ENCODE measurements at places on chromosomes 6 and 20. TPM values are rescaled to one million over a fixed set of nuclear protein-coding genes. Genes with fewer than 3 reads are reported as not detected.

The GPR63 gene
- 8.7 TPM for total RNA-seq

The KCNG1 gene
- total RNA-seq: 9.3 TPM

The PABPC1L gene
- total RNA-seq: 15.9 TPM

DNA sequence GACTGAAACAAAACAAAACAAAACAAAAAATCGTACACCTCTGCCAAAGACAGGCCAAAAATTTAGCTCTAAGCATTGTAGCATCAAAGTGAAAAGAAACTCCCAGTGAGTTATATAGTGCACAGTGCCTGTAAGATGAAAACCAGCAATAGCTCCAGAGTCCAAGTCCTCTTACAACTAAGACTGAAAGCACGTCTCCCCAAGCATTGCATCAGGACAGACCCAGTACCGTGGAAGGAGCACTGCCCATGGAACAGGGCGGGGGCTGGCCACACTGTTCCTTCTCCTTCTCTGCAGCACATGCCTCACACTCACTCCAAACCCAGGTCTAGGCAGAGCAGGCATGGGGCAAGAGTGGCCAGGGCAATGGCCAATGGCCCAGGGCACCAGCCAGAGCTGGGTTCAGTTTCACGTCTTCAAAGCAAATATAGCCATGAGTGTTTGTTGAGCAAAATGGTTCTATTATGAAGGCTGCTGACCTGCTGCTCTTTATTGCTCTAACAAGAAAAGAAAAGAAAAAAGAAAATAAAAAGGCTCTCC, 72.2 kb upstream of the PBOV1 start:
- H3K27ac ChIP-seq: no peak overlapping the region
- H3K4me3 ChIP-seq: no peak overlapping the region
- no peaks in the 10 kb centered on the region for H3K27me3 ChIP-seq
- peaks cover 9% of the 10 kb centered on the region for H3K36me3 ChIP-seq
- no peak for DNase-seq

- H3K27me3 ChIP-seq: no peaks in the 10 kb centered on the region
- DNase-seq: peak; percentile 85
- peak overlapping the region; percentile 87 for H3K27ac ChIP-seq
- peak overlapping the region; percentile 41 for H3K4me3 ChIP-seq
- peaks cover 47% of the 10 kb centered on the region for H3K4me1 ChIP-seq
Observed at GRCh38 chr6:91669871-91670268, 1083.0 kb upstream of the MAP3K7 start.

DNA sequence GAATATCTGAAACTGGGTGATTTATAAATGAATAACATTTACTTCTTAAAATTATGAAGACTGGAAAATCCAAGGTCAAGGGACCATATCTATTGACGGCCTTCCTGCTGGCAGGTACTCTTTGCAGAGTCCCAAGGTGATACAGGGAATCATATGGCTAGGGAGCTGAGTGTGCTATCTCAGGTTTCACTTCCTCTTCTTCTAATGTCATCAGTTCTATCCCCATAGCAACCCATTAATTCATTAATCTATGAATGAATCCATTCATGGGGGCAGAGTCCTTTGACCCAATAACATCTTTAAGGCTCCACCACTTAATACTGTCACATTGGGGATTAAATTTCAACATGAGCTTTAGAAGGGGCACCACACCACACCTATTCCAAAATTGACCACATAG, 772.0 kb downstream of the HACE1 start:
- no peak overlapping the region for H3K27ac ChIP-seq
- no peaks in the 10 kb centered on the region for H3K4me1 ChIP-seq
- no peaks in the 10 kb centered on the region for H3K36me3 ChIP-seq
- no peaks in the 10 kb centered on the region for H3K27me3 ChIP-seq

DNA sequence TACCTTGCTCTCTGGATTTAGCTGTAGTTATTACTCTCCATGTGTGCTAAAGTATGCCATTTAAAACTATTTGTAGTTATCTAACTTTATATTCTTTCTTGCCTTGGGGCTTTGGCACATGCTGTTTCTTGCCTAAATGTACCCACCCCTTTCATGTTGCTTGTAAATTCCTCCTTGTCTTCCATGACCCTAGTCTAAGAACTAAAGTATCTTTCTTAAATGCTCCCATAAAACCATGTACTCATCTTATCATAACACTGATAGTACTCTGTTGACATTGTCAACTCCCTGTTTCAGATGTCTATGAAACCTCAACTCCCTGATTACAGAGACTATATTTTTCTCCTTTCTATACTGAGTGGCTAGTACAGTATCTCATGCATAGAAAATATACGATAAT, 564.9 kb upstream of the IRAK1BP1 start:
- H3K4me3 ChIP-seq: no peak overlapping the region
- no peak overlapping the region for H3K27ac ChIP-seq
- DNase-seq: no peak
- H3K36me3 ChIP-seq: no peaks in the 10 kb centered on the region
- H3K4me1 ChIP-seq: no peaks in the 10 kb centered on the region
- H3K27me3 ChIP-seq: no peaks in the 10 kb centered on the region

DNA sequence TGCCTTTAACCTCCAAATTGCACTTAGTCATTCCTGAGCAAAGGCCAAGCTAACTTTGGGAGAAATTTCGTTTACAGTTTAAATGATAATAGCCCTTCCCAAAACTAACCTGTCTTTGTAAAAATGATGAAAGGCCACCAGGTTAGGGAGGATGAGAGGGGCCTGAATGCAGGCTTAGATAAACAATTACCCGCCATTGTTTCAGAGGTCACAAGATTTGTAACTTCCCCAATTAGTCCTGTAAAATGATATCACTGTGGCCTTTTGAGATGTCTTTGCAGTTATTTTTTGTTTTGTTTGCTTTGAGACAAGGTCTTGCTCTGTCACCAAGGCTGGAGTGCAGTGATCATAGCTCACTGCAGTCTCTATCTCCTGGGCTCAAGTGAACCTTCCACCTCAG, 26.3 kb downstream of the GNL1 start:
- DNase-seq: no peak
- no peak overlapping the region for H3K27ac ChIP-seq
- no peaks in the 10 kb centered on the region for H3K36me3 ChIP-seq
- H3K27me3 ChIP-seq: no peaks in the 10 kb centered on the region

DNA sequence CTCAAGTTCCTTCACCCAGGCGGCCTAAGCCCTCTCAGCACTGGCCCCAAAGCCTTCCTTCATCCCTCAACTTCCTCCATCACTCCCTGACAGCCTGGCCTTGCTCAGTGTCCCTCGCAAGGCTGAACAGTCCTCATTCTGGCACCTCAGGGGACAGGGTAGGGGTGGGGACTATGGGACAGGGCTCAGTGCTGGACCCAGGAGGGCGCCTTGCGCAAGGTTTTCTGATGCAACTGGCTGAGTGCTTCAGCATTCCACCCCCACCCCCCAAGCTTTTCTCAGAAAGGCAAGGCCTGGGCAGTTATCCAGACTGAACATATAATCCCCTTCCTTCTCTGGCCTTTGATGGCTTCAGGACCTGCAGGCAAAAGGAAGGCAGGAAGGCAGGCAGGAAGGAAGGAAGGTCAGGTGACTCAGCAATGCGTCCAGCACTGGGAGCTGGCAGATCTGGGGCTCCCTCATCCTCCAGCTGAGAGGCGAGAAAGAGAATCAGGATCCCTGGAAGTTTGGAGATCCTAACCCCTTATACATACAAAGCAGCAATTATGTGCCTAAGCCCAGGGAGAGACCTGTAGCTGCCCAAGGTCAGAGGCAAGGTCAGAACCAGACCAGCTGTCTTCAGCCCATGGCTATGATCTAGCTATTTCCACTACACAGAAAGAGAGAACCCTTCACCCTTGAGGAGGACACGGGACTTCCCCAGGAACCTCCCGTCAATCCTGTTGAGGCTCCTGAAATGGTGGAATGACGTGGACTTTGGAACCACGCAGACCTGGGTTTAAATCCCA, 8.6 kb upstream of the TRIB3 start:
- no peaks in the 10 kb centered on the region for H3K27me3 ChIP-seq
- H3K4me3 ChIP-seq: no peak overlapping the region
- H3K4me1 ChIP-seq: no peaks in the 10 kb centered on the region
- H3K36me3 ChIP-seq: no peaks in the 10 kb centered on the region

- no peak overlapping the region for H3K4me3 ChIP-seq
- no peak overlapping the region for H3K27ac ChIP-seq
- DNase-seq: no peak
- H3K4me1 ChIP-seq: peaks cover 37% of the 10 kb centered on the region
- H3K27me3 ChIP-seq: no peaks in the 10 kb centered on the region
Observed at GRCh38 chr6:155103816-155104366, 108.8 kb downstream of the TIAM2 start.

- DNase-seq: no peak
- peaks cover 3% of the 10 kb centered on the region for H3K4me1 ChIP-seq
- H3K4me3 ChIP-seq: no peak overlapping the region
Observed at GRCh38 chr6:147717991-147718390, 209.5 kb downstream of the SAMD5 start.

GRCh38 chr6:134340179-134340975, 22.5 kb upstream of the SGK1 start:
- DNase-seq: no peak
- no peaks in the 10 kb centered on the region for H3K36me3 ChIP-seq
- no peaks in the 10 kb centered on the region for H3K4me1 ChIP-seq
- H3K27me3 ChIP-seq: no peaks in the 10 kb centered on the region

DNA sequence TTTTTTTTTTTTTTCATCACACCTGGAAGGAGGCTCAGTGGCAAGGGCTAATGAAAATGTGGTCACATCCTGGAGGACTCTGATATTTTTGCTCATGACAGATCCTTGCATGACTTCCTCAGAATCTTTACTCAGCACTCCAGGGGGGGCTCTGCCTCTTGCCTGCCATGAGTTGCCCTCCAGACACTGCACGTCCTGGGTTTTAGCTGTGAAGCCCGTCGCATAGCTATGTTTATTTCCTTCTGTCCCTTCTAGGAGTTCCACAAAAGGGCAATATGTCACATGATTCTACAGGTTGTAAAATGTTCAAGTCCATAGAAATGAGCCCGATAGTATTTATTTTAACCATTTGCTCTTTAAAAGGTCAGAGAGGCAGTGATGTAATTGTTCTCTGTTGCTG, 18.2 kb downstream of the MAS1 start:
- no peak overlapping the region for H3K4me3 ChIP-seq
- H3K27ac ChIP-seq: no peak overlapping the region
- H3K36me3 ChIP-seq: no peaks in the 10 kb centered on the region
- H3K4me1 ChIP-seq: no peaks in the 10 kb centered on the region
- peaks cover 15% of the 10 kb centered on the region for H3K27me3 ChIP-seq

- H3K4me3 ChIP-seq: no peak overlapping the region
- DNase-seq: no peak
- H3K27ac ChIP-seq: no peak overlapping the region
- peaks cover 23% of the 10 kb centered on the region for H3K36me3 ChIP-seq
- H3K27me3 ChIP-seq: no peaks in the 10 kb centered on the region
- H3K4me1 ChIP-seq: no peaks in the 10 kb centered on the region
Observed at GRCh38 chr20:6030453-6031080, 23.3 kb downstream of the LRRN4 start.

GRCh38 chr6:31534521-31535040, 5.8 kb downstream of the MCCD1 start:
- H3K27me3 ChIP-seq: no peaks in the 10 kb centered on the region
- no peak overlapping the region for H3K27ac ChIP-seq
- peaks cover 95% of the 10 kb centered on the region for H3K36me3 ChIP-seq

DNA sequence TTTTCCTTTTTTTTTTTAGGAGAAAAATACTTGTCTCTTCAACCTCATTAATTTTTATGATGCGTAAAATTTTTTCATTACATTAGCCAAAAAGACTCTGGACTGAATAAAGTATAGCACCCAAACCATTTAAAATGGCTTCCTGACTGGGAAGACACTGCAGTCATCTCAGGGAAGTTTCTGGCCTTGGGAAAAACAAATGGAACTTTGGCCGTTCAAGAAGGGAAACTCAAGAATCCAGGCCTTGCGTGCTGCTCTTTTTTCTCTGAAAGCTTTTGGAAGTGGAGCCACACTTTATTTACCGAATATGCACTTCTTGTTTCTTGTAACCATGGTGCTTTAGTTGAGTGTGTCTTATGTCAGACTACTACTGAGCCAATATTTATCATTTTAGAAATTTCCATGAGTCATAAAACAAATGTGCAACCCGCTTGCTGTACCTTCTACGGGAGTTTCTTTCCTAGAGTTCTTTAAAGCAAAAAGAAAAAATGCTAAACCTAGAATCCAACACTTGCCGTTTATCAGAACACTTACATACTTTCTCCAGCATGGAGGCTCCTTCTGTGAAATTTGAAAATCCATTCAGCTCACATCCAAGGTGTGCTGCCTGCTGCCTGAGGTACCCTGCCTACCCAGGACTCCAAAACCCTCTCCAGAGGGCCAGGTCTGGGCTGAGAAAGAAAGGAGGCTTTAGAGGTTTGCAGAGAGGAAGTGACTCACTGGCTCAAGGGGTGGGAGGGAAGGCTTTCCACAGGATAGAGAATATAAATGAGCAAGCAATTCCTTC, 11.5 kb upstream of the DSTN start:
- DNase-seq: peak; percentile 60
- no peaks in the 10 kb centered on the region for H3K36me3 ChIP-seq
- no peak overlapping the region for H3K4me3 ChIP-seq
- peak overlapping the region; percentile 37 for H3K27ac ChIP-seq

DNA sequence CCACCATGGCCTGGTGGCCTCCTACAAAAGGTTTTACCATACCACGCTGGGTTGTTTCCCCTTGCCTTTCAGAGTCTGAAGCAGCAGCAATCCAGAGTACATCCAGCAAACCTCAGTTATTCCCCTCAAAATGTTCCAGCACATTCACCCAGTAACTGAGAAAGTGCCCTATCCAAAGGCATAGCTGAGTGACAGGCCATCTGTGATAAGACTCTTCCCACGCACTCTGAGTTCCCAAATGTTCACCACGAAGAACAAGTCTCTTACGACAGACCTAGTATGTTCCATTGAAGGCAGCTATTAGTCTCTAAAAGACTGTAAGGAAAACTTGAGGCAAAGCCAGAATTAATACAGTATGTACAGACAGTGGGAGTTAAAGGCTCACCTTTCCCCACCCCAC, 31.6 kb upstream of the C20orf144 start:
- H3K36me3 ChIP-seq: peaks cover 19% of the 10 kb centered on the region
- peaks cover 9% of the 10 kb centered on the region for H3K4me1 ChIP-seq
- H3K27ac ChIP-seq: no peak overlapping the region

- no peaks in the 10 kb centered on the region for H3K4me1 ChIP-seq
- H3K36me3 ChIP-seq: no peaks in the 10 kb centered on the region
- no peaks in the 10 kb centered on the region for H3K27me3 ChIP-seq
- H3K27ac ChIP-seq: no peak overlapping the region
- no peak for DNase-seq
Observed at GRCh38 chr6:8844968-8845367, 409.6 kb upstream of the SLC35B3 start.

DNA sequence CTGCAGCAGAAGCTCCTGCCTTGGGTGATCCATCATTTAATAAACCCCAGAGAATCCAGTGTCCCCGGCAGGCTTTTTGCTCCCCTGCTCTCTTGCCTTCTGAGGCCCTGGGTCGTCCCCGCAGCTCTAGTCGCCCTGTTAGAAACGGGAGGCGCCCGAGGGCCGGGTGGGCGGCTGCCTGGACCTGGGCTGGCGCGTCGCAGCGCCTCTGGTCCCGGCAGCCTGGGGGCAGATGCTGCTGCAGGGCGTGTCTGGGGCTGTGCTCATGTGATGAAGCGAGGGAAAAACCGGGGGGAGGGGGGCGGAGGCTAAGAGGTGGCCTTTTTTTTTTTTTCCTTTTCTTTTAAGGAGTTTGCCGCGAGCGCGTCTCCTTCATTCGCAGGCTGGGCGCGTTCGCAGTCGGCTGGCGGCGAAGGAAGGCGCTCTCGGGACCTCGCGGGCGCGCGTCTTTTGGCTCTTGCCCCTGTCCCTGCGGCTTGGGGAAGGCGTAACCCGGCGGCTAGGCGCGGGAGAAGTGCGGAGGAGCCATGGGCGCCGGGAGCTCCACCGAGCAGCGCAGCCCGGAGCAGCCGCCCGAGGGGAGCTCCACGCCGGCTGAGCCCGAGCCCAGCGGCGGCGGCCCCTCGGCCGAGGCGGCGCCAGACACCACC, 394 bp downstream of the AKAP12 start:
- H3K4me3 ChIP-seq: peak overlapping the region; percentile 75
- H3K36me3 ChIP-seq: no peaks in the 10 kb centered on the region
- H3K27ac ChIP-seq: peak overlapping the region; percentile 58
- H3K27me3 ChIP-seq: no peaks in the 10 kb centered on the region
- DNase-seq: peak; percentile 93
